GM20000 (cell line): ENCODE measurements at places on chromosomes 5 and 9.
A peak's percentile ranks its signal among the peaks of the same experiment; 100 is the strongest.

DNA sequence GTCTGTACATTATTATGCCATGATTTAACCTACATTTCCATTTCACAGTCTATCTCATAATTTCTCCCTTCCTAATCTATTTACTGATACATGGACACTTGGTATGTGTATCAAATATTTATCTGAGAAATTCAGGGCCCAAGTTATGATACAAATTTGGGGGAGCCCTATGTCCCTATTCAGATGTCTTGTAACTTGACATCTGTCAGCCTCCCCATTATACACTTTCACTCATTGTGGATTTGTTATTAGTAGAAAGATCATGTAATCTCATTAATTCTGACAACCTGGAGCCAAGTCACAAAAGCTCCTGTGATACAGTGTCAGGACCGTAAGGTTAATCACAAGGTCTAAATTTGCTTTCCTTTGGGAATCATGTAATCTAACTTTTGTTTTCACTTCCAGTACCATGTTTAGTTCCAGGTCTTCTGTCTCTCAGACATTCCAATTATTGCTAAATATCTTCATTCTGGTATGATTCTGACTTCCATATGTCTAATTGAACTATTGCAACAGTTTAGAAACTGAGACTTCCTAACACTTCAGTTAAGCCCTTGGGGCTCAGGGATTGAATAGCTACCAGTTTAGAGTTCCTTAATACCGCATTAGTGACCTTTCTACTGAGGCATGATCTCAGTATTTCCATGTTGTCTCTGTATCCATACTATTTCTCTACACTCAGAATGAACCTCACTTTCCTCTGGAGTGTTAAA is 182.9 kb upstream of the NUDT12 start:
- no peak for DNase-seq

DNA sequence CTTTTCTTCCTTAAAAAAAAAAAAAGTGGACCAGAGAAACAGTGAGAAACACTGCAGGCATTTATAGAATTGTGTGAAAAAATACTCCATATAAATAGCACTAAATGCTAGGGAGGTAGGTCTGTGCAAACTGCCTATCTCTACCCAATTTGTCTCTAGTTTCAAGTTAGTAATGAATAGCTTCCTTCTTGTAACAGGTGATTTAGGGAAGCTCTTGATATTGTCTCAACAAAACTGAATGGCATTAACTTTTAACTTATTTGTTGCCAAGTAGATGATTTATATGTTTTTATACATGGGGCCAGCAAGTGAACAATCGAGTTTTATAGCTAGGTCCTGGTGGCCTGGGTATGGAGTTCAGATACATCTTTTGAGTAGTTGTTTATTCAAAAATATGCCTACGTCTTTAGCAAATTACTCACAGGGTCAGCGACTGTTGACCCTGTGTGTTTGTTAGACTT is 283.6 kb downstream of the NR3C1 start:
- no peak for DNase-seq

DNA sequence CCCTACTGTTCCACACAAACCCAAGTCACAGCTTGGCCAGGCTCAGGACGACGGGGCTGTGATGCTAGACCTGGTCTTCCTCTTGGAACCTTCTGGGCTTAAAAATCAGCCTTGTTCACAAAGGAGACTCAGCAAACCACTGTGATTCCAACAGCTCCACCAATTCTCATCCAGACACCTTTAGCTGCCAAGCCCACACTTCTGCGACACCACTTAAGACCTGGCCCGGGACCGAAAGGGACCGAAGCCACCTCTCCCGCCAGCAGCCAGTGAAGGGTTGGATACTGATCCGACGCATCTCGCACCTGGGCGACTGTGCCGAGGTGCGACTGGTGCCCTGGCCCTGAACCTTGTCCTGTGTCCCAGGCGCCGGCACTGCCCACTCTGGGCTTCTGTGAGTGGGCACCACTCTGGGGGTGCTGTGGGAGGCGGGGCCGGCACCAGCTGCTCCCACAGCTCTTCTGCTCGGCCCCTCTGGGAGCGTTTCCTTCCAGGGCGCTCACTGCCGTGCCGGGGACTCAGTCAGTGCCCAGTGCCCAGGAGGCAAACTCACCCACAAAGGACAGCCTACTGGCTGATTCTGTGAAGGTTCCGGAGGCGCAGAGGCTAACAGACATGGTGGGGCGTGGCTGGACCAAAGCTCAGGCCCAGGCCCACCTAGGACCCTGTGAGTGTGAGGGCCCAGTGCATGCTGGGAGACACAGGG is 50.9 kb downstream of the EXD3 start:
- no peak for DNase-seq

DNA sequence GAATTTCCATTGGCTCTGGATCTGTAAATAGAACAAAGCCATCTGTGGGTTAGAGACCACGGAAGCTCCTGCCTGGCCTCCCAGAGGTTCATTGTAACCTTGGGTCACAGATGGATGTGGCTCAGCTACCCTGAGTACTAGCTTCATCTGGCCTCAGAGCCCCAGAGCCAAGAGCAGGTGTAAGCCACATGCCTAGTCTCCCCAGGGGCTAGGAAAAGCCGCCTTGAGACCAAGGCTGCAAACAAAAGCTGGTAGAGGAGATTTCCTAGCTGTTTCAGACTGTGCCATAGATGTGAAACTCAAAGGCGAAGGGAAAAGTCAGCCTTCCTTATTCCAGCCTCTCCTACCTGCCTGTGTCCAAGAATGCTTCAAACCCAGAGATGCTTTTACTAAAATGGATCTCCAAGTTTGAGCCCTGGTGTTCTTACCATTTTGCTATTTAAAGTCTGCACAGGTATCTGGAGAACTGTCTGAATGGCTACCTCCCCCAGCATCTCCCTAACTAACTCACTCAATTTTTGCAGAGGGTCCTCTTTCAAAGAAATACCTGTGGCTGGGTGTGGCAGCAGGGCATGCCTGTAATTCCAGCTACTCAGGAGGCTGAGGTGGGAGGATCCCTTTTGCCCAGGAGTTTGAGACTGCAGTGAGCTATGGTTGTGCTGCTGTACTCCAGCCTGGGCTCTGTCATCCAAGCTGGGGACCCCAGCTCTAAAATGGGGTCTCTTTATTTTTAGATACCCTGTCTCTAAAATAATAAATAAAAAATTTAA is 42.3 kb upstream of the MAP1B start:
- no peak for DNase-seq

DNA sequence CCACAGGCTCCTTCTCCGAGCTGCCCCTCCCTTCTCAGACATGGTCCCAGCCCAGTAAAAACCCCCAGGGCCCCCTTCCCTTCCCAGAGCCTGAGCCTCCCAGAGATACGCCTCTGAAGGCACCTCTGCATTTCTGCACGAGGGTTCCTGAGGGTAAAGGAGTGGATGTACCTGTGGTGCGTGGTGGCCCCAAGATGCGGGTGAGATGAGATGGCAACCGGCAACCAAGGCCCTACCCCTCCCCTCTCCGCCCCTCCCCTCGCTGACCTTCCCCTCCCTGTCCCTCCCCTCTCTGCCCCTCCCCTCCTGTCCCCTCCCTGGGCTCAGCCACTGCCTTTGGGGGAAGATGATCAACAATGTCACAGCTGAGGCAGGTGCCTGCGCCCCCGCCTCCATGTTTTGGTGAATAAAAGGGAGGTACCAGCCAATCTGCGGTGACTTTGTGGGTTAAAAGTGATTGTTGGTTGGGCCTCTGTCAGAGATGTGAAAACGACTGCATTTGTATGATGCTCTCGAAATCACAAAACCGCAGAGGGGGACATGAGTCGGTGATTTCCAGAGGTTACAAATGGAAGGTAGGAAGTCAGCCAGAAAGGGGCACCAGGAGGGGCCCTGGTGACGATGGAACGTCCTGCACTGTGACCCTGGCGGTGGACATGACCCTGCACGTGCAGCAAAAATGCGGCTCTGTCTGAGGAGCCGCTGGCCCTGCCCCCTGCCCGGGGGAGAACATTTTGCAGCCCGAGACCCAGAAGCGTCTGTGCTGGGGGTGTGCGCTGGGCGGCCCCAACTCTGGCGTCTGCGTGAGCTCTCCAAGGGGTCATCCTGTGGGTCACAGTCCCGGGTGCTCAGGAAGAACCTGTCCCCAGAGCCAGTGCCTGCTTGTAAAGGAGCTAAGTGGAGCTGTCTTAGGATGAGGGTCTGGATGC is 3.7 kb downstream of the LCN9 start:
- peak; percentile 4 for DNase-seq

GRCh38 chr9:135810806-135811575 is 96.4 kb downstream of the CAMSAP1 start:
- no peak for DNase-seq

DNA sequence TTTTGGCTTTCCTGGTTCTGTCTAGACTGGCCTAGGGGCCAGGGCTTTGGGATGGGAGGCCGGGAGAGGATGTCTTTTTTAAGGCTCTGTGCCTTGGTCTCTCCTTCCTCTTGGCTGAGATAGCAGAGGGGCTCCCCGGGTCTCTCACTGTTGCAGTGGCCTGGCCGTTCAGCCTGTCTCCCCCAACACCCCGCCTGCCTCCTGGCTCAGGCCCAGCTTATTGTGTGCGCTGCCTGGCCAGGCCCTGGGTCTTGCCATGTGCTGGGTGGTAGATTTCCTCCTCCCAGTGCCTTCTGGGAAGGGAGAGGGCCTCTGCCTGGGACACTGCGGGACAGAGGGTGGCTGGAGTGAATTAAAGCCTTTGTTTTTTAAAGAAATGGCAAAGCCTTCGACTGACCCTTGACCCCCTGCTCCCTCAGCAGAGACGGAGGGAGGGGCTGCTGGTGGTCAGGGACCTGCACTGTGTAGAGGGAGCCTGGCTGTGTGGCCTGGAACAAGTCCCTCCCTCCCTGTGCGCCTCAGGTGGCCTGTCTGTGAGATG is 11.1 kb downstream of the FPGS start:
- peak; percentile 12 for DNase-seq

- no peak for DNase-seq
These were observed 96.2 kb downstream of the HSPA4 start for GRCh38 chr5:133147815-133148567.

- DNase-seq: no peak
These were observed 100.4 kb downstream of the LURAP1L start for GRCh38 chr9:12875191-12875590.

DNA sequence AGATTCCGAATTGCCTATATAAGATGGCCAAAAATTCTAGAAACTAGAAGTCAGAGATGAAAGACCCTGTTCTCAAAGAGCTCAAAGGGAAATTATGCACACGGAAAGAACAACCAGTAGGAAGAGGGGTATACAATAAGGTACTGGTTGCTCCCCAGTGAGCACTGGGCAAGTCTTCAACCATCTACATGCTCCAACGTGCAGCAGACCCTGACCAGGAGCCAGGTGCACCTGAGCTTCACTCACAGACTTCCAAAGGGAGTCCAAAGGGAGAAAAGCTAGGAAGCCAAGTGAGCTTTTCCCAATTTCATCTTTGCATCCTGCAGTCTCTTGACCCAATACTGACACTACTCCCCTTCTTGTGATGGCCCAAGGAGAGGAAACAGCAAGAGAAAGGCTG is 3.9 kb downstream of the REEP5 start:
- DNase-seq: no peak

- no peak for DNase-seq
These were observed 57.9 kb downstream of the SHB start for GRCh38 chr9:38010918-38011704.

DNA sequence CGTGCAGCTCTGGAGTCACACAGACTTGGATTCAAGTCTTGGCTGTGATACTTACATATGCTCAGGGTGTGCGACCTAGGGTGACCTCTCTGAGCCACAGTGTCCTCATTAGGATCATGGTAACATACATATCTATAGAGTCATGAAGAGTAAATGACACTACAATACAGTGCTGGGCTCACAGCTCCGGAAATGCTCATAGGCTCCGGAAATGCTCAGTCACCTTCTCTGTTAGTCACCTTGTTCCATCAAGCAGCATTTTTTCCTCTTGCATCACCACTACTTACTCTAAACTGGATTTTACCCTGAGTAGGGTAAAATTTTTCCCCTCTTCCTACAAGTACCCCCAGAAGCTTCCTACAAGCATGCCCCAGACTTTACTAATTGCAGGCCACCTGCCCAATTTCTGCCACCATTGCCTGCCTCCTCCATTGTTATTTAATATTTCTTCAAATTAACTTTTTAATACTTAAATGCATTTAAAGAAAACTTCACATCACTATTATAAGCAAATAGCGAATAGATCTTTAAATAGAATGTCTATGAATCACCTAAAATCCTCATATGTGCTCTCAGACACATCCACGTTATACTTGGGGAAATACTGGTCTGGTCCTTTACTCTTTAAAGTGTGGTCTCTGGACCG is 147.6 kb upstream of the SPRY4 start:
- no peak for DNase-seq

DNA sequence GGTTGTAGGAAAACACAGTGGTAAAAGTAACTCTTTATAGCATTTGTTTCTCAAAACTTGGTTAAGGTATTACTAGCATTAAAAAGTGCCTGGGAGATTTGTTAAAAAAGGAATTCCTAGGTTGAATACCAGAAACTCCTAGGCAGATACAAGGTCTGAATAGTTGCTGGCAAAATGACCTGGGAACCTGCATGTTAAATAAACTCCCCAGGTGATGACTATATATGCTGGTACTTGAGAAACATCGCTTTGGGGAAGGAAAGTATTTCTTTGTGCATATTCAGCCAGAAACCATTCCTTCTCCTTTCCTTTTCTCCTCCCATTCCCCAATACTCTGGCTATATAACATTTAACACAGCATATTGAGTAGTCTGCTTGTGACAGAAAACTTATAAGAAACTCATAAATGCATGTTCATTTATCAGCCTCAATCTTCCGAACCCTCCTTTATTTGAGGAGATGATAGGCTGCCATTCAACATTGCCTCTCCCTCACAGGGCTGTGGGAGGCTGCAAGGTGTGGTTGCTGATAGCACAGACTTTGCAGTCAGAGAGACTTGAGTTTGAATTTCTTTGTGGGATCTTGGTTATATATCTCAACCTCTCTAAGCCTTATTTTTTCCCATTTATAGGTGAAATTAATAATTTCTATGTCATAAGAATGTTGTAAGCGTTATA is 28.7 kb downstream of the PCSK1 start:
- no peak for DNase-seq

- peak; percentile 5 for DNase-seq
These were observed 488.0 kb downstream of the PRELID2 start for GRCh38 chr5:145347026-145347616.

GRCh38 chr9:107665057-107665456 is 175.5 kb upstream of the KLF4 start:
- DNase-seq: no peak

GRCh38 chr5:129593525-129593924 is 133.4 kb downstream of the ADAMTS19 start:
- DNase-seq: no peak

- no peak for DNase-seq
These were observed 141.6 kb downstream of the NR3C1 start for GRCh38 chr5:143261748-143262392.

- no peak for DNase-seq
These were observed 184.4 kb upstream of the DMRT1 start for GRCh38 chr9:656926-657568.

DNA sequence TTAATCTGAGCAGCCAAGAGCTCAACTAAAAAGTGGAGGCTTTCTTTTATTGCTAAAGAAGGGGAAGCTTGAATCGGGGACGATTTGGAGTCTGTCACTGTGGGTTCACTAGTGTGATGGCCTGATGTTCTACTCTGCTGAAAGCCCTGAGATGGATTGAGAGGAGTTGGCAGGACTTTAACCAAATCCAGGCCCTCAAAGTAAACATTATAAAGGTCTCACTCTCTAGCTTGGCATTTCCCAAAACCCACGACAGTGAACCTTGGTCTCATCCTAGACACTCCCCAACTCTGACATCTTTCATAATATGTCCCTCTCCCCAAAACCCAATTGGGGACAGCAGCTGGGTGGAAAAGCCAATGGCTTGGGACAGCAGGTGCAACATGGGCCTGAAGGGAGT is 32.7 kb downstream of the TMOD1 start:
- DNase-seq: no peak
